ENCODE measurements at places on chromosomes 11 and 22.
A peak's percentile ranks its signal among the peaks of the same experiment; 100 is the strongest.

GRCh38 chr11:99200720-99201119 is 180.0 kb downstream of the CNTN5 start:
- no peak for DNase-seq

DNA sequence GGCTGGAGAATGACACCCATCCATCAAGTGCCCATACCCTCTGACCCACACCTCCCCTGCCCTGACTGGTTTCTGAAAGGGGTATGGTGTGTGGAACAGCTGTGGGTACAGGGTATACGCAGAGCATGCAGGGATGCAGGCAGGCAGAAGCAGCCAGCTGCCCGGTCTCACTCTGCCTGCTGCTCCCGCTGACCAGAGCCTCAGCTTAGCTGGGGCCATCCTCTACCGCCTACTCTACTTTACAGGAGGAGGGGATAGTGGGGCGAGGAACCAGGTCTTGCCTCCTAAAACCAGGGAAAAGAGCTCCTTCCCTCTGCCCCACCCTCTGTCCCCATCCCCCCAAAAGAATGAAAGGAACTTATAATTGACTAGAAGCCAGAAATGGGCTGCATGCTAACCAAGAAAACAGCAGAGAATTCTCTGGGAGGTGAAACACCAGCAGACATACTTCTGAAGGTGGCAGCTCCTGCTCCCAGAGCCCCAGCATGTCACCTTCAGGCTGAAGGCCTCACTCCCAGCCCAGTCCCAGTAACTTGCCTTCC is 13.0 kb upstream of the CHRM4 start:
- no peak for DNase-seq

- DNase-seq, result no peak
Measured at GRCh38 chr22:21568347-21569075, 997 bp downstream of the UBE2L3 start.

DNA sequence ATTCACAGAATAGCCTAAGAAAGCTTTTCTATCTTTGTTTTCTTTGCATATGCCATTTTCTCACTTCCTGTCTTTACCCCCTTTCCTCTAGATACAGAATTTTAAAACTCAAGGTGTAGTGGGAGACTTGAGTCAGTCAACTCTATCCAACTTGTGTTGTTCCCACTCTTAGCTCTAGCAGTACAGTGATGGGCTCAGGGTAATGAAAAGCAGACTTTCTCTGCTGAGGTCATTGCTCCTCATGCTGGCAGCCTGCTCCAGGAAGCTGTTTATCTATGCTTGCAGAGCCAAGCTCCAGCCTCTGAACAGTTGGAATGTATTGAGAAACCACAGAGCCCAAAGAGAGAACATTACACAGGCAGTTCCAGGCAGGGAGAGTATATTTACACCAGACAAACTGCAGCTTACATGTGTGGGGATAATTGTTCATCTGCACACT is 68.1 kb downstream of the CSTPP1 start:
- peak; percentile 53 for DNase-seq

GRCh38 chr22:45205276-45205925 is 35.3 kb downstream of the KIAA0930 start:
- DNase-seq, result no peak

GRCh38 chr11:134266440-134266839 is 9.7 kb upstream of the GLB1L3 start:
- DNase-seq, result no peak

GRCh38 chr11:46127150-46127638 is 5.9 kb upstream of the PHF21A start:
- DNase-seq, result peak; percentile 37

DNA sequence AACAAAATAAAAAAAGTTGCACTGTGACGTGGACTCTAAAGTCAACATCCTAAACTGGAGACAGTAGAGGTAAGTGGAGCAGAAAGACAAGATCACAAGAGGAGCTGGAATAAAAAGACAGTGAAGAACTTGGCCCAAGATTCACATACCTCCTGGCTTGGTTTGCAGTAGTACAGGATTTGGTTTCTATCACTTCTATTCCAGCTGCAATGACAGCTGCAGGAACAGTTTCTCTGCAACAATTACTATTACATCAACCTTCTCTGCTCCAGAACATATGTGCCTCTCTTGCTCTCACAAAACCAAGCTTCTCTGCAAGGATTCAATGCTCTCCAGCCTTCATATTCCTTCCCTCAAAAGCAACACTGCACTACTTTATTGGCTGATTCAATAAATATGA is 7.8 kb upstream of the KDM2A start:
- DNase-seq, result no peak

DNA sequence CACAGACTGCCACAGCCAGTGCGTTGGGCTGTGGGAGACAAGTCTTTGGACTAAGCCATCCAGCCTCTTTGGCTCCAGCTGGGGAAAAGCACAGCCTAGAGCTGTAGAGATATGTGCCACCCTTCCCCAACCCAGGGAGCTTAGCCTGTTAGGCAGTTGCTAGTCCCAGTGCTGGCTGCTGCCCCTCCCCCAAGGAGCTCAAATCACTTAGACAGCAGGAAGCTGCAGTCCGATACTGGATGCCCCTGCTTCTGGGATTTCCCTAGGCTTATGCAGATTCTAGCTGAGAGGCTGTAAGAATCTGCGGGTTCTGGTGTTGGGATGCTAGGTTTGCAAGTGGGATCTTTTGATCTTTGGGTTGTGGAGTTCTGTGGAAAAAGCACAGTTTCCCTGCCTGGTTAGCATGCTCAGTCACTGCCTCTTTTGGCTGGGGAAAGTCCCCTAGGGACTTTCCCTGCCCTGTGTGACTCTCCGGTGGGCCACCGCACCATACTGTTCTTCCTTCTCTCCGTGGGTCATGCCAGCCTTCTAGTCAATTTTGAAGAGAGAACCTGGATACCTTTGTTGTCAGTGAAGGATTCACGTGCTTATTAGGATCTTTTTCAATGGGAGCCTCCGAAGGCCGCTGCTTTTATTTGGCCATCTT is 792.0 kb downstream of the KCNA4 start:
- DNase-seq, result no peak

- no peak for DNase-seq
Measured at GRCh38 chr11:76610371-76610770, 60.2 kb downstream of the LRRC32 start.

DNA sequence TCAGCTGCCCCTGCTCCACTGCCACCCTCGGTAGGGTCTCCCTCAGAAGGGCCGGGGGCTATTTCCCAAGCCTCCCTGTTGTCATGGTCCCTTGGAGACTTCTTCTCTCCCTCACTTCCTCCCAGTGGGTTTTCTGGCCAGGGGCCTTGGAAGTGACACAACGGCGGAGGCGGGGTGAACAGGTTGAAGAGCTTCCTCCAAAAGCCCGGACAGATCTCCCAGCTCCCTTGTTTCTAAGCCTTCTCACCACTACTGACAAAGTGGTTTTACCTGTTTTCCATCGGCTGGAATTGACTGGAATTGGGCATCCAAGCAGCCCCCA is 14.5 kb downstream of the MYH9 start:
- no peak for DNase-seq

DNA sequence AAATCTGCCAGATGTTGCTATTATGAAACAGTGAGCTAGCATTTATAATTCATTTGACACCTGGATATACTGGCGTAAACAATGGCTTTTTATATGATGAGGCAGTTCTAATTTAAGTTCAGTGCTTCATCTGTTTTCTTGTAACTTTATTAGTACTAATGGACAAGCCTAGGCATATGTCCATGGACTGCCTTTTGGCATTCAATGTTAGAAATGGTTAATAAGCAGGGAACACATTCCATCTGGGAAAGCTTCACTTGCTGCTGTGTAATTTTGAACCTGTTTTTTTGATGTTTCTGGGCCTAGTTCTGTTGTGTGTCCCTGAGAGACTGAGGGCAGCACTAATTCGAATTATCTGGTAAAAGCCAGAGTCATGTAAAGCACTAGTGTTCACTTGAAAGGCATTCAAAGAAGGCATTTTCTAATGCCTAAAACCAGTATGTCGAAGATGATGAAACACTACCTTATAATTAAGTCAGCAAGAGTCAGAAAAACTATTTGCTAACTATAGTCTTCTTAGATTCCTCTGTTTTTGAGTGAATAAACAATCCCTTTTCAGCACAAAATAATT is 138.5 kb downstream of the SWAP70 start:
- no peak for DNase-seq

DNA sequence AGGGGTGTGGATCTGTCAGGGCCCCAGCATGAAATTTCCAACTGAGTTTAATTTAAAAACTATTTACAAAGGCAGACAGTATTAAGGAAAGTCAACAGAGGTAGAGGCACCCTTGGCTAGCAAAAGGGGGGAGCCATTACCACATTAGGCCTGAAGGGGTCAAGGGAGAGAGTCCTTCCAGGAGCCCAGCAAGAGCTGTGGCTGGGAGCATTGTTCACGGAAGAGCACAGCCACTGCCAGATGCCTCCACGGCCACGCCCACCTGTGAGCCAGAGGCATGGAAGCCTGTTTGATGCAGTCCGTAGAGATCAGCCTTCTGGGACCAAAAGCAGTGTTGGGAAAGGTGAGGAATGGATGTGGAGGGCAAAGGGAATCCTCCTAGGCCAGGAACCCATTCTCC is 102.6 kb downstream of the GALNT18 start:
- no peak for DNase-seq

DNA sequence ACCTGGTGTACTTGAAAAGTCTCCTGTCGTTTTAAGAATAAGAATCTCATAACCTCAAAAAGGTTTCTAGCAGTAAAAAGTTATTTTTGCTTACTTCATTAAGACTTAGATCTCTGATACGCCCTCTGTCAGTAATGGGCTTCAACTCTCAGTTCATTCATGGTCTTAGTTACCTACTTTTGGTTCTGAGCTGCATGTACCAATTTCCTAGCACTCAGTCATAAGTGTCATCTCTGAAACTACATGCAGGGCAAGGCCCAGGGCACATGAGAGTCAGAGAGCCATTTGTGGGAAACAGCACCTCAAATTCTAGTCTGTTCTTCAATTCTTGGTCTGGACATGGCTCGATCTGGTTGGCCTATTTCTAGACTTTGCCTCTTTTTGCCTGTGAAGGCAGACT is 838.4 kb downstream of the FAM181B start:
- DNase-seq, result no peak

DNA sequence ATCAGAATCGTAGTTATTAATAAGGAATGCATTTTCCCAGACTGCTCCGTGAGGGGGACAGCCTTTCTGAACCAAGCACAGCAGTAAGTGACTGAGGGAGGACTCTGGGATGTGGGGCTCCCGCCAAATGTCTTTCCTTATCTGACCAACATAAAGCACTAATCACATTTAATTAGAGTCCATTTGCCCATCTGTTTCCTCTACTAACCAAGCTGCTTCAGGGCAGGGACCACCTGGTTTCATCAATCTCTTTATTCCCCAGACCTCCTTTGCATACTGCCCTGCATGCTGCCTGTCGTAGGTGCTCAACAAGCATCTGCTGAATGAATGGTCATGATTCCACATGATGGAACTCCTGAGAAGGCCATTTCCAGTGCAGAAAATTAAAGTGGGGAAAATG is 29.4 kb downstream of the SMCO4 start:
- DNase-seq, result no peak

DNA sequence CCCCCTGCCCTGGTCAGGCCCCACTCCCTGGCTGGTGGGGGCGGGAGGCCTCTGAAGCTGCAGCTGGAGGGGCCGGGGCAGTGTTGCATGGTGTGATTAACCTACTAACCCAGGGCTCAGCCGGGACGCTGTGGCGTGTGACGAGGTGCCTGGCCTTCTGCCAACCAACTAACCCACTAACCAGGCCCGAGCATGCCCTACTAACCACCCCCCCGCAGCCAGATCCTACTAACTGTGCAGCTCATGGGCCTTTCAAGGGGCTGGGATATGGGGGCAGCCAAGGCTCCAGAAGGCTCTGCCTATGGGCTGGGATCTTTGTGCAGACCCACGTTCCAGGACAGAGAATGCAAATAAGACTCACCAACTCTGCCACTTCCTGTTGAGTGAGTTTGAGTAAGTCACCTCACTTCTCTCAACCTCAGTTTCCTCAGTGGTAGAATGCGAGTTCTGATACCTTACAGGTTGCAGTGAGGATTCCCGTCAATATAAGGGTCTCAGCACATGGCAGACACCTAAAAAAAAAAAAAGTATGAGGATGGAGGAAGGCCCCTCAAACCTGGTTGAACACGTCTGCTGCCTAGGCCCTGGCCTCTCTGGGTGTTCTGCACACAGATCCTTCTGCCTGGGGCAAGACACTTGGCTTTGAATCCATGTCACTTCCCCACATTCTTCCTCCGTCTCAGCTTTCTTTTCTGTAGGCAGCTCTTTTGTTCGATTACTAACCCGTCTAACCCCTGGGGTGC is 14.1 kb downstream of the MIAT start:
- DNase-seq, result no peak

GRCh38 chr11:34143048-34143447 is 37.6 kb downstream of the NAT10 start:
- no peak for DNase-seq

GRCh38 chr22:43948836-43949406 is 6.3 kb upstream of the SAMM50 start:
- no peak for DNase-seq
